Activated T-cell treated with anti-CD3 and anti-CD28 coated beads for 48 hours (primary cell): ENCODE measurements at places on chromosomes 2 and 18.
A peak's percentile ranks its signal among the peaks of the same experiment; 100 is the strongest.

DNA sequence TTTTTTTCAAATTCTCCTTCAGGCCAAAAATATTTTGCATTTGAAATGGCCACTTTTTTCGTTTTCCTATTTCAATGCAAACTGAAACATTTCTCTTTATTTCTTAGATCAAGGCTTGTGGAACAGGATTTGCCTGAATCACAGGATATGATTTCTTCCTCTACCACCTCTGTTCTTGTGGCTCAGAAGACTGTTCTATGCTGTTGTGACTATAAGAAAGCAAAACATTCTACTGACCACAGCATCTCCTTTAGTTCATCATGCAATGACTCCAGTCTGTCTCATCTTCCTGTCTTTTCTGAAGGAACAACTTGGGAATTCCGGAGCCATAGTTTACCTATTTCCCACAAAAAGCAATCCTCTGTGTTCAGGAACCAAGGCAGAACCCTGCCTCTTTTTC, 16.2 kb upstream of the ZNF512 start:
- DNase-seq, result no peak

DNA sequence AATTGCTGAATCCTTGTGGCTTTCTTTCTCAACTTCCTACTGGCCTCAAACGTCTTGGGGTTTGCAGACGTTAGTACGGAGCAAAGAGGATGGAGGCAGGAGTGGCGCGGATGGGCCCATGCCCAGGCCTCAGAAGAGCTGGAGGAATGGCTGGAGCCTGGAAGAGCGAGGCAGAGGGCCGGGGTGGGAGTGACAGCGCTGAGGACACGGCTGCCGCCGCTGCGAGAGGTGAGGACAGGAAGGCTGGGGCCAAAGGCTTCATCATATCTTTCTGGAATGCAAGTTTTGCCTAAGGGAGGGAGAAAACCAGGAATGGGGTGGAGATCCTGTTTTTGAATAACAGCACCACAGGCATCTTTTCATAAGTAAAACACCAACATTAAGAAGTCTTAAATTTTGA, 178.5 kb upstream of the SESTD1 start:
- DNase-seq, result no peak

GRCh38 chr2:155368934-155369333, 670.4 kb downstream of the KCNJ3 start:
- DNase-seq, result no peak

GRCh38 chr18:67475673-67476072, 40.8 kb downstream of the DSEL start:
- DNase-seq, result no peak

- no peak for DNase-seq
These were observed 141.2 kb upstream of the TACR1 start for GRCh38 chr2:75340560-75340959.

GRCh38 chr2:177271981-177272666, 7.6 kb upstream of the NFE2L2 start:
- no peak for DNase-seq

DNA sequence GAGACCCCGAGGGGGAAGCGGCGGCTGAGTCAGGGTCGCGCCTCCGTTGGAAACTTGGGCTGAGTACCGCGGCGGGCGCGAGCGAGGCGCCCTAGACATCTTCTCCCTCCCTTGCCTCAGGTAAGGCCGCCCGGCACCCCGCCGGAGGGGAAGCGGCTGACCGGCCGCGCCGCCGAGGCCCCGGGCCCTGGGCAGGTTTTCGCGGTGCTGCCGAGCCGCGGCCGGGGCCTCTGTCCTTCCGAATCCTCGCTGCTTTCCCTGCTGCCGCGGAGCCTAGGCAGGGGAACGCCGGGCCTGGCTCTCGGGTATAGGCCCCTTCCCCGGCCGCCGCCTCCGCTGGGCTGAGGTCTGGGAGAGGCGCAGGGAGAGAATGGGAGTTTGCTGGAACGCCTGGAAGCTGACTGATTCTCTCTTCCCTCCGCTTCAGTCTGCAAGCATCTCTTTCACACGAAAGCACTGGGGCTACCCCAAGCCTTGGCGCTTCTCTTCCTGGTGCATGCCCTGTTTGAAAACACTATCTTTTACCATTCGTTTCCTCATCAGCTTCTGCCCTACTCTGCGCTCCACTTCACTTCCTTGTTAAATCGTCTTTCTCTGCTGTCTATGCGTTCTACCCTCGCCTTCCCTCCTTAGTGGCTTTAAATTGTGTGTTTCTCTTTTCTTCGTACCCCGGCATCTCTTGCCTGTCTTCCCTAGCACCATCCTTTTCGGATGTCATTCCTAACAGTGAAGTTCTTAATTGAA, 652 bp downstream of the PPM1B start:
- DNase-seq, result no peak

DNA sequence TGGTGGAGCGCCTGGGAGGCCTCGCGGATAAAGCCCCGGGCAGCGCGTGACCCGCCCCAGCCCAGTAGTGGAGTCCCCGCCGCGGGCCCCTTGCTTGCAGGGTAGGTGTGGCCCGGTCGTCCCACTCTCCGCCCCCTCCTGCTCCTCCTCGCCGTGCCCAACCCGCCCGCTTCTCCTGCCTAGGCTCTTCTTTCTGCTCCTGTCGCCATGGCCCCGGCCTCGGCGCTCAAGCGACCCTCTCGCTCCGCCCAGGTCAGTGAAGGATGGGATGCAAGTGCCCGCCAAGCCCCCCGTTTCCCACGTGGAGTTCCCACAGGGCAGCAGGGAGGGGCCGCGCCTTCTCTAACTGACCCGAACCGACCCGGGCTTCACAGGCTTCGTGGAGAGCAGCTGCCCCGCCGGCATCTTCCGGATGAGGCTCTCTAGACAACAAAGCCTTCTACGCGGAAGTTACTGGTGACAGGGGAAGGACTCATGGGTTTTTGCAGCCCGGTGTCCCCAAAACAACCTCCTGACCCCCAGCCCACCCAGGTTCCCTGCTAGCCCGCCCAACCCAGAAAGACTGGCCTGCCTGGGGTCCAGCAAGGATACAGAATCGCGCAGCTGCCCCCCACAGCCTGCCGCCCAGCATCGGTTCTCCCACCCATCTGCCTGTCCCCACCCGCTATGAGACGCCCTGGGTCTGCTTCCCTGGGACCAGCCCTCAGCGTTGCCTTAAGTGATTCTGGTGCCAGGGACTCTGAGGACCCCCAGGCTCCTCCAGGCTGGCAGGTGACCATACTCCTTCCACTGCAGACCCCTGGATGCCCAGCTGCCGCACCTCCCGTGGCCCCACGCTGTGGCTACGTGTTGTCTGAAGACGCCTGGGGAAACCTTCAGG, 32.8 kb downstream of the TTC32 start:
- peak; percentile 34 for DNase-seq
